ENCODE measurements at places on chromosomes 6 and 20.

DNA sequence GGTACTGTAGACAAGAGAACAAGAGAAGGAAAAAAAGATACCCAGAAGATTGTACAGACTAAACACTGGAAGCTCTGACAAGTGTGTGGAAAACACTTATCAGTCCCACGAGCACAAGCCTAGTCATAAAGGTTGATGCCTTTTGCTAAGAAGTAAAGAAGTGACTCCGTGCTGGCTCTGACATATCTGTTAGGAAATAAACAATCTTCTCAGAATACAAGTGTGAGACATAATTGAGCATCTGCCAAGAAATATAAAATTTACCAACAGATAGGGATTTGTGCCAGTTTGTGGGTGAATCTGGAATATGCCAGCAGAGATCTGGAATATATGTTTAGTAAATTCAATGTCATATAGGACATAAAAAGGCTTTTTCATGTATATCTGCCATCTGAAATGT, 258.7 kb upstream of the RNF217 start:
- no peak for DNase-seq

DNA sequence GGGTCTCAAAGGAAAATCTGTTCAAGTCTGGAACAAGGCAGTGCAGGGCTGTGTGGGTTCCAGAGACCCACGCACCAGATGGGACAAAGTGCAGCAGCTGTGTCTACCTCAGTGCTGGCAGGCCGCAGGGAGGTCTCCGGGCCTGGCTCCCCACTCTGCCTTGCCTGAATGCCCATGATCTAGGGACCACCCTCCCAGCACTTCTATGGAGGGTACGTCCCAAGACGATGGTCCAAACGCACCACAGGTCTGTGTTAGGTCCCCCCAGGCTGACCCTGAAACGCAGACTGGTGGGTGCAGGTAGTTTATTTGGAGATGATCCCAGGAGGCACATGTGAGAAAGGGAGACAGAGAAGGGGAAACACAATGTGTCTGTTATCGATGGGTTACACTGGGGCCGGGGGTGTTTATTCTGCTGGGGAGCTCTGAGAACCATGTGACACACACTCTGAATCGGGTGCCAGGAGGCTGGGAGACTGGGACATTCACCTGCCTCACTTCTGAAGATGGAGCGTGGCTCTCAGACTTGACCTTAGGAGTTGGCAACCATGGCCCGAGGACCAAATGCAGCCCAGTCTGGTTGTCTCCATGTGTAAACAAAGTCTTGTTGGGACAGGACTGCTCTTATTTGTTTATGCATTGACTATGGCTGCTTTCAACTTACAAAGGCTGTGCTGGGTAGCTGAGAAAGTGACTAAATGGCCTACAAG, 21.7 kb downstream of the CST9L start:
- DNase-seq = no peak

DNA sequence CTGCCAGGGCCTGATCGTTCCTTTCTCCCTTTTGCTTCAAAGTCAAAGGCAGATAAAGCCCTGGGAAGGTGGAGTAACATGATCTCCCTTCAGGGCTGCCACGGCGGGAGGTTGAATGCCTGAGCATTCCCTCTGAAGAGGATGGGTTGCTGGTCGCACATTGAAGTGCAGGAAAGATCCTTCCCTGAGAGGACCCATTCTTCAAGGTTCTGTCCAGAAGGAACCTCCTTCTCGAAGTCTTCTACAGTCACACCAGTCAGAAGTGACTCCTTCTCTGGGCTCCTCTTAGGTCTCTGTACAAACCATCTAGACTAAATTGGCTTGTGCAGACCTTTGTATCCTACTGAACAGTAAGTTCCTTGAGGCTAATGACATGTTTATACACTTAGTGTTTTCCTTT, 192.6 kb upstream of the VGLL2 start:
- DNase-seq = no peak

GRCh38 chr6:25735261-25735660, 19.3 kb upstream of the SLC17A4 start:
- DNase-seq = no peak

DNA sequence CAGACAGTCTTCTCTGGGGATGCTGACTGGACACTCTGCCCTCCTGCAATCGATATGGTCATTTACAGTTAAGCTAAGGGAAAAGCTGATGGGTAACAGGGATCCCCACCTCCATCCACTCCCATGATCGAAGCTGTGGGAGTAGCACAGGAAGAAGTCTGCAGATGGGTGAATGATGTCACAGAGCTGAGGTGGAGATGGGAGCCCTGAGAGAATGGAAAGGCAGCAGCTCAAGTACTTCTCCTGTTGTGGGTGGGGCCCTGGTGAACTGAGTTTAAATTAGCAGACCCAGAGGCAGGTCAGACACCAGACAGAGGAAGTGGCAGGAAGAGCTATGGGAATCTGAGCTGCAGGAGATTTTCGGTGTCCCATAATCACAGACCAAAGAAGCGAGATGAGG, 29.0 kb downstream of the HDGFL1 start:
- DNase-seq = peak; percentile 1

DNA sequence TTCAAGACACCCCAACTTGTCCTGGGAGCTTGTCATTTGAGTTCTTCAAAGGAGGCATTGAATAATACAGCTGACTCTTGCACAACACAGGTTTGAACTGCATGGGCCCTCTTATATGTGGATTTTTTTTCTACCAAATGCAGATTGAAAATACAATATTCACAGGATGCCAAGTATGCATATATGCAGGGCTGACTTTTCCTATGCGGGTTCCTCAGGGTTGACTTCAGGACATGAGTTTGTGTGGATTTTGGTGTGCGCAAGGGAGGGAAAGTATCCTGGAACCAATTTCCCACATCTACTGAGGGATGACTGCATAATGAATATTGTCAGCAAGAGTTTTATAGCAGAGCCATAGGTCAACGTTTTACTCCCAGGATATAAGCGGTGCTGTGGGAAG, 70.0 kb upstream of the RALY start:
- DNase-seq = no peak

All from suppressor macrophage treated with lipopolysaccharide for 1 hour (primary cell).